Body of pancreas (tissue), 4 donors: ENCODE measurements at places on chromosomes 2 and 18. TPM values are rescaled to one million over a fixed set of nuclear protein-coding genes. Genes with fewer than 3 reads are reported as not detected.

CD28 gene
- 0.52 TPM for total RNA-seq

SERPINB12 gene
- not detected for total RNA-seq

EVX2 gene
- not detected for total RNA-seq

CLASP1 gene
- 28.5 TPM for total RNA-seq

WNT6 gene
- total RNA-seq: not detected

ELOA2 gene
- total RNA-seq: not detected

CPO gene
- total RNA-seq: not detected

MRPL30 gene
- total RNA-seq: 6.9 TPM

TFCP2L1 gene
- total RNA-seq: 8.3 TPM

ARHGAP15 gene
- total RNA-seq: not detected

PLA2R1 gene
- 1.3 TPM for total RNA-seq

MAPK4 gene
- total RNA-seq: 1.0 TPM

RGPD3 gene
- 0.26 TPM for total RNA-seq

CYTIP gene
- total RNA-seq: 5.6 TPM

- DNase-seq: no peak
These were observed 139.4 kb upstream of the SIX3 start for GRCh38 chr2:44801841-44802776.

DNA sequence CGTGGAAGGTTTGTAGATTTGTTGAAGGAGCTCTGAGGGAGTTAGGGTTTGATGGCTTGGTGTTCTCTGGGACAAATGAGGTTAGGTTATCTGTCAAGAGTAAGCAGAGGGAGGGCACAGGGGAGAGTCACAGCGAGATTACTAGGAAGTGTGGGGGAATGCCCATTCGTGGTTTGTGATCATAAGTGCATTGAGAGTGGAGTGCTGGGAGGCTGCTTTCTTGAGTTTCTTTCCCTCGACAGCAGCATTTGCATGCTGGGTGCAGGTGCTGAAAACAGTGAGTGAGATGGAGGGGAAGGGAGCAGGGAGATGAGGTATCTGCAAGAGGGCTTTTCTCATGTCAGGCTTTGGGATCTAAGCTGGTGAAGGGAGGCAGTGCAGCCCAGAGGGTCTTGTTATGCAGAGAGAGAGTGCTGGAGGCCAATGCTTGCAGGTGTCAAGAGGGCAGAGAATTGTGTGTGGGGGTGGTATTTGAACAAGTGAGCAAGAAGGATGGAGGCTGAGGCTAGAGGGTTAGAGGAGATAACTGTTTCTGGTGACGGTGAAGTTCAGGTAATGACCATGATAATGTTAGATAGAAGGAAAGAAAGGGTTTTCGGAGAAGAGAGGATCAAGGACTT lies 8.8 kb downstream of the RALB start:
- no peak for DNase-seq

DNA sequence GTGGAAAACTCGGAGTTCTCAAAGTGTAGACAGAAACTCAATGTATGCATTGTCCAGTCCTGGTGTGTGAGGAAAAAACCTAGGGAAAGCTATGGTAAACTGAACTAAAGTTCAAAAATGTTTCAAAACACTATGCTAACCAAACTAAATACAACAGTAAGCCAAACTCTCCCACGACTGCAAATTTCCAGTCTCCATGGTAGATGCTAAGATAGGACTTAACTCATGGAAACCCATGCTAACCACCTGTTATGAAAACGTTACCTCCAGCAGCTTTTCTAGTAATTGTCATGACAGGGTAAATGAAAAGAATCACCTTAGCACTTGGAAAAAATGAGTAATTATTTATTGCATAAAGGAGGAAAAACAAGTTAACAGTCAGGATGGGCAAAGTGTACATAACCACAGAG lies 135.7 kb upstream of the EPC2 start:
- no peak for DNase-seq

- DNase-seq: no peak
These were observed 615.0 kb upstream of the DDX18 start for GRCh38 chr2:117199511-117199910.

DNA sequence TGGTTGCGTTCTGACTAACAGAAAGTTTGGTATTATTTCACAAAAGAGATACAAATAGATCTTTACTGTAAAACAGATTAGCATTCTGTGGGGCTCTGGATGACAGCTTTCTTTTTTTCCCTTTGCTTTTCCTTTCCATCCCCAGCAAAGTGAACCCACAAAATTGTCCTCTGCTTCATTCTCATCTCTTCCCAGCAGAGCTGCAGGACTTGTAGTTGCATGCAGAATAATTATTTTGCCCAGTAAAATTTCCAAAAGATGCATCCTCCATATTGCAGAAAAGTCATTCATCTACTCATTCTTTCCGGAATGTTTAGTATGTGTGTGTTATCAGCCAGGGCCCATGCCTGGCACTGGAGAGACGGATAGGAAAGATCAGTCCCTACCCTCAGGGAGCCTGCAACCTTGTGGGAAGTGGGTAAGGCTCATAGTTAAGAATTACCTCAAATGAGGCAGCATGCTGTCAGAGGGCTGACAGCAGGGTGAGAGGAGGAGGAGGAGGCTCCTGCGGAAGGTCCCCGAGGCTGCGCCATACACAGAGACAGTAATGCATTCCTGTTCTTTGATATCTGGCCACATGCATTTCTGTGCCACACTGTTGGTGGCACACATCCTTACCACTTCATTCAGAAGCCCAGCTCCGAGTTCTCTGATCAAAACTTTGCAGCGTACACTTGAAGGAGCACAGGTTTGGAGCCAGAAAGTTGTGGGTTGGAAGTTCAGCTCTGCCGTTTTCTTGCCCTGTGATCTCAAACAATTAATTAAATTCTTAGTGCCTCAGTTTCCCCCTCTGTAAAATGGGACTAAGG lies 225.4 kb downstream of the MYCN start:
- DNase-seq: no peak

DNA sequence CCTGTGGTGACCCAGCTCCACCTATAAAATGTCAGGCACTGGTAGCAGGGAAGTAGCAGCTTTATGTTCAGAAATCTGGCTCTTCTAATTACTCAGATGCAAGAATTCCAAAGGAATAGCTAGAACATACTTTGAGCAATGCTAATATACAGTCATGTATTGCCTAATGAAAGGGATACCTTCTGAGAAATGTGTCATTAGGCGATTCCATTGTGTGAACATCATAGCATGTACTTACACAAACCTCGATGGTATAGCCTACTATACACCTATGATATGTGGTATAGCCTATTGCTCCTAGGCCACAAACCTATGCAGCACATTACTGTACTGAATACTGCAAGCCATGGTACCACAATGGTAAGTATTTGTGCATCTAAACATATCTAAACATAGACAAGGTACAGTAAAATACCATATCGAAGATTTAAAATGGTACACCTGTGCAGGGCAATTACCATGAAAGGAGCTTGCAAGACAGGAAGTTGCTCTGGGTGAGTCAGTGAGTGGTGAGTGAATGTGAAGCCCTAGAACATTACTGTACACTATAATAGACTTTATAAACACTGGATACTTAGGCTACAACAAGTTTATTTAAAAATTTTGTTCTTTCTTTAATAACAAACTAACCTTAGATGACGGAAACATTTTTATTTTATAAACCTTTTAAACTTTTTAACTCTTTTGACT lies 50.3 kb upstream of the ETAA1 start:
- DNase-seq: no peak

DNA sequence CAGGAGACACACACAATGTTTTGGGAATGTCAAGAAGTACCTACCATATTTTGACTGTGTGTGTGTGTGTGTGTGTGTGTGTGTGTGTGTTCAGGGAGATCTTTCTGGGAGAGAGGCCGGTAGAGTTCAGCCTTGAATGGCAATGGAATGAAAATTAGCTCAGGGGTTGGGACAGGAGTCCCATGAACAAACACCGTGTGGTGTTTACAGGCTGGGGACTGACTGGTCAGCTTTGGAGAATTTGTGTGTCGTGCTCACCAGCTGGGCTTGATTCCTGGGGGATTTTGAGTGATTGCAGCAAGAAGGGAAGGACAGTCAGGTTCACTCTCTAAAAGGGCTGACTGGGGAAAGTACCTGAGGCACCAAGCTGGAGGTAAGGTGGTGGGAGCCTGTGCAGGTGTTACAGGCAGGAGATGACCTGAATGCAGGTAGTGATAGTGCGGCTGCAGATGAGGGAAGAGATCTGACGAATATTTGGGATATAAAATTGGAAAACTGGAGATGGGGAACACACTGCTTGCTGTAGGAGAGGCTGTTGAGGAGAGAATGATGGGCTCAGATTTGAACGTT lies 2.5 kb upstream of the ADNP2 start:
- peak; percentile 31 for DNase-seq

GRCh38 chr2:208315081-208315788 lies 49.2 kb downstream of the PIKFYVE start:
- no peak for DNase-seq

GRCh38 chr2:239433777-239434403 lies 33.1 kb upstream of the HDAC4 start:
- no peak for DNase-seq

DNA sequence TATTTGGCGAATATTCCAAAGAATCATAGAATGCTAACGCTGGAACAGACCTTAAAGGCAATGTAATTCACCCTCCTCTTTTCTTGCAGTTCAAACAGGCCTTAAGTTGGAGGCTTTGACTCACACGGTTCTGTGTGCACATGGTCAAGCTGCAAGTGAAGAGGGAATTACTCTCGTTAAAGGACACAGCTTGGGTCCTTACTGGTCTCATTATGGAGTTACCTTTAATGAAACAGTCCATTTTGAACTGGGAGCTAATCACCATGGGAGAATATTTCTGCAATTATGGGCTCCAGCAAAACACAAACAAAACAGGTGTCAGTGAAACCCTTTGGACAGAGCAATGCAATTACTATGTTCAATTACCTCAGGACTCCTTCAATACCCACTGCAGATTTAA lies 135.5 kb downstream of the GAREM1 start:
- no peak for DNase-seq

DNA sequence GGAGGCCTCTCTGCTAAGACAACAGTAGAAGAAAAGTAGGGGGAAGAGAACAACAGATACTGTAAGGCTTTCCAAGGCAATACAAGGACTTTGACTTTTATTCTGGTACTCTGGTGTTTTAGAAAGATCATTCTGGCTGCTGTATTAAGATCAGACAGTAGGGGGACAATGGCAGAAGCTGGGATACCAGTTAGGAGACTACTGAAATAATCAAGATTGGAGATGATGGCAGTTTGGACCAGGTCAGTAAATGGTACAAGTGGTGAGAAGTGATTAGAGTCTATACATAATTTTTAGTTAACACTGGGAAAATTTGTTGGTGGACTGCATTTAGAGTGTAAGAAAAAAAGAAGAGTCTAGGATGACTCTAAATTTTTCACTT lies 139.7 kb downstream of the ROCK1 start:
- DNase-seq: no peak

- DNase-seq: no peak
These were observed 575.3 kb downstream of the CMPK2 start for GRCh38 chr2:6290217-6291015.

- peak; percentile 27 for DNase-seq
These were observed 239.2 kb upstream of the HS6ST1 start for GRCh38 chr2:128557831-128558241.

DNA sequence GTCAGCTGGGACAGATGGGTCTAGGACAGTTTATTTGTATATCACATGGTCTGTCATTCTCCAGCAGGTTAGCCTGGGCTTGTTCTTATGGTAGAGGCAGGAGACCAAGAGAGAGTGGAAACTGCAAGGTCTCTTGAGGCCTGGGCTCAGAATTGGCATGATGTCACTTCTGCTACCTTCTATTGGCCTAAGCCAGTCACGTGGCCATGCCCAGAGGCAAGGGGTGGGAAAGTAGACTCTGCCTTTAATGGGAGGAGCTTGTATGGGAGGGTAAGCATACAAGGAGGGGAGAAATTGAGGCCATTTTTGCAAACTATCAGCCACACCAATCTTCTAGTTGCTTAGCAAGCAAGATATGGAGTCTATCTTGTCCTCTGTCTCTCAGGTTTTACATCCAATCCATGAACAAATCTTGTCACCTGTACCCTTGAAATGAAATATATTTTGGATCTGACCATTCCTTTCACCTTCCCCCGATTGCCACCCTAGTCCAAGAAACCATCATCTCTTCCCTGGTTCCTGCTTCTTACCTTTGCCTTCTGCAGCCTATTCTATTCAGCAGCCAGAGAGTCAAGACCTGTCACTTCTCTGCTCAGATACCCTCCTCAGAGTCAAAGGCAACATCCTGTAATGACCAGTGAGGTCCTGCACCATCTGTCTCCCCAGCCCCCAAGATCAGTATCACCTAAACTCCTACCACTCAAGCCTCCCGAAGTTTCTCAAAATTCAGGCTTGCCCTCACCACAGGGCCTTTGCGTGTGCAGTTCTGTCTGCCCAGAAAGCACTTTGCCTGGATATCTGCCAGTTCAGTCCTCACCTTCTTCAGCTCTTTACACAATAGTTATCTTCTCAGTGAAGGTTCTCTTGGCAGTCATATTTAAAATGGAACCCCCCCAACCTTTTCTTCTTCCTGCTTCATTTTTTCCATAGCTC lies 240.0 kb downstream of the LOXHD1 start:
- no peak for DNase-seq

- DNase-seq: no peak
These were observed 171.8 kb downstream of the CDH2 start for GRCh38 chr18:28005164-28005563.

DNA sequence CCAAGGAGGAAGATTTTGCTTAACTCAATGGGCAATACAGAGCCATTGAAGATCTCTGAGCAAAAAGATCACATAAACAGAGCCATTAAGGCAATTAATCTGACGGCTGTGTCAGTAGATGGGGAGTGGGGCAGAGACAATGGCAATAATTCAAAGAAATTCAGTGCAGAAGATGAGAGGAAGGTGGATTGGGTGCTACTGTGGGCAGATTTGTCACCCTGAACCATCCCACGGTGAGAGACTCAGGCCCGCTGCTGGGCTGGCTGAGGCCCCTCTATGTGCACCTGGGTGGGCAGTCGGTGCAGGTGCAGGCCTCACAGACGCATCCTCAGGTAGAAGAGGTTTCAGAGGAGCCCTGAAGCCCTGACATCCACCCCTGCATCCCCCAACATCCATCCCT lies 458.6 kb downstream of the EIPR1 start:
- no peak for DNase-seq

GRCh38 chr18:36419900-36420531 lies 122.5 kb downstream of the FHOD3 start:
- no peak for DNase-seq

DNA sequence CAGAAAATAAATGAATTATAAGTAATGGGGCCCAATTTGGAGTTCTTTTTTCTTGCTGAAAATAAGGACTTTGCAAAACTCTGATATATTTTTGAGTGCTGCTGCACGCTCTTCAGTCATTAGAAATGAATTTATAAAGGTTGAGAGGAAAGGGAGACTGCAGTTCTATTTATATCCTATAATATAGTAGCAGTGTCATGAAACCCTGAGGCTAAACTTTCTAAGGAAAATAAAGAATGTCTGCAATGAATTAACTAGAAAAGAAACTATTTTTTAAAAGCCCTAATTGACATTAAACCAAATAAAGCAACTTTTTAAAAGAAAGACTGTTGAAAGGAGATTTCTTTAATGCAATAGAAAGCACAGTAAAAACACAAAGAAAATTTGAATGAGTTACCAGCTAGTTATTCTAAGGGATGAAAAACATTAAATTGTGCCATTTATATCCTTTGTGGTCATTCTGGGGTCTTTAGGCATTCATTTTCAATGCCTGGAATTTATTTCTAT lies 1072.8 kb upstream of the TMEFF2 start:
- DNase-seq: no peak
